ENCODE measurements at places on chromosomes 6 and 20.

GRCh38 chr20:32358883-32359632 is 927 bp downstream of the ASXL1 start:
- DNase-seq, result peak; percentile 67

DNA sequence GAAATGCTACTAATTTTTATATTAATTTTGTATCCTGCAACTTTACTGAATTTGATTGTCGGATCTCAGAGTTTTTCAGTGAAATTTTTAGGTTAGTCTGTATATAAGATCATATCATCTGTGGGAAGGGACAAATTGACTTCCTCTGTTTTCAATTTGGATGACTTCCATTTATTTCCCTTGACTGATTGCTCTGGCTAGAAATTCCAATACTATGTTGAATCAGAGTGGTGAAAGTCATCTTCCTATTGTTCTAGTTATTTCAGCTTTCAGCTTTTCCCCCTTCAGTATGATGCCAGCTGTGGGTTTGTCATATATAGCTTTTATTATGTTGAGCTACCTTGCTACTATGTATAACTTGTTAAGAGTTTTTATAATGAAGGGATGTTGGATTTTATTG is 771.2 kb downstream of the KIF16B start:
- no peak for DNase-seq

DNA sequence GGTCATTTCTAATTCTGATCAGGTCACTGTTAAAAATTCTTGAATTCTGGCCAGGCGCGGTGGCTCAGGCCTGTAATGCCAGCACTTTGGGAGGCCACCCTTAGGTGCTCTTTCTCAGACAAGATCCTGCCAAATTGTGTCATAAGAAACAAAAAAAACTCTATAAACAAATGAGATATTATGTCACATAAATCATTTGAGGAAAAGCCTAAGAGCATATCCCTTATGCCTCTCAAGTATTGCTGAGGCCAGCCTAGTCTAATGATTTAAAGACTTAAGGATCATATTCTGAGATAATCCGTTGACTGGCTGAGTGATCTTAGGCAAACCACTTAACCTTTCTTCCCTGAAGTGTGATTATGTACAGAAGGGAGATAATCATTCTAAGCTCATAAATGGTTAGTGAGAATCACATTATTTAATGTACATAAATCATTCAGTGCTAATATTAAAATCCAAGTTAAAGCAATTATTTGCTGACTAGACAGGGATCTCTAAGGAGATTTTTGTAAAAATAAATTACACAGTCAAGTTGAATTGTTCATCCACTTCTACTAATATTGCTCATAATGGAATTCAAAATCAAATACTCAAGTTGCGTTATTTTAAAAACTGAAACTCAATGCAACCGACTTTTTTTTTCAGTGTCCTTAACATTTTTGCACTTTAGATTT is 365.4 kb downstream of the PHF3 start:
- no peak for DNase-seq

- no peak for DNase-seq
Measured at GRCh38 chr6:116543149-116543548, 2.3 kb downstream of the TRAPPC3L start.

DNA sequence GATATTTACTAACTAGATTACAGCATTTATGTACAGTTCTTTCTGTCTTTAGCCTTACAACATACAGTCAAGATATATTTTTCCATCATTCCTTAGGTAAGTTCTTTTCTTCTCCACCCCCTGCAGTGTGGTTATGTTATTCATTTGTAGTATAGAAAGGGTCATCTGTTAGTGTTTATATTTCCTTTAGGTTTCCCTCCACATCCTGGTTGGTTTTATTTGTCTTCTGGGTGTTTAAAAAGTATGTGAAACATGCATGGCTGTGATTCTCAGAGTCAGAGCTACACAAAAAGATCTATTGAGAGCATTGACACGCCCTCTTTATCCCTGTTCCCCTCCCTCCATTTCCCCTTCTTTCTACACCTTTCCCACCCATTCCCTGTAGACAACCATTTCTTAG is 20.1 kb downstream of the DHX35 start:
- no peak for DNase-seq

DNA sequence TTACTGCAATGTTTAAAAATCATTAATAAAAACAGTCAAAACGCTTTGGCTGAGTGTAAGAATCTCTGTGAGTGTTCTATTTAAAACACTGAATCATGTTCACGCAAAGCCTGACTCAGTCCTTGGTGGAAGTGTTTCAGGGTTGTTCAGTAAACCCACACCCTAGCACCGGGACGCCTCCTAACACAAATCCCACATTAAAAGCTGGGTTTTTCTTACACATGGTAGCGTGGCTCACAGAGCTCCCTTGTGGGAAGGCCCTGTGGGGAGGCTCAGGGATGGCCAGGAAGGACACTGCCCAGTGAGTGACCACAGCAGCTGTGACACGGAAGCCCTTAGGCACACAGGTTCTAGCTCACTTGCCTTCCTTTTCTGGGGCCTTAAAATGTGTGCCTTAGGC is 80.2 kb downstream of the GMPR start:
- DNase-seq, result no peak

DNA sequence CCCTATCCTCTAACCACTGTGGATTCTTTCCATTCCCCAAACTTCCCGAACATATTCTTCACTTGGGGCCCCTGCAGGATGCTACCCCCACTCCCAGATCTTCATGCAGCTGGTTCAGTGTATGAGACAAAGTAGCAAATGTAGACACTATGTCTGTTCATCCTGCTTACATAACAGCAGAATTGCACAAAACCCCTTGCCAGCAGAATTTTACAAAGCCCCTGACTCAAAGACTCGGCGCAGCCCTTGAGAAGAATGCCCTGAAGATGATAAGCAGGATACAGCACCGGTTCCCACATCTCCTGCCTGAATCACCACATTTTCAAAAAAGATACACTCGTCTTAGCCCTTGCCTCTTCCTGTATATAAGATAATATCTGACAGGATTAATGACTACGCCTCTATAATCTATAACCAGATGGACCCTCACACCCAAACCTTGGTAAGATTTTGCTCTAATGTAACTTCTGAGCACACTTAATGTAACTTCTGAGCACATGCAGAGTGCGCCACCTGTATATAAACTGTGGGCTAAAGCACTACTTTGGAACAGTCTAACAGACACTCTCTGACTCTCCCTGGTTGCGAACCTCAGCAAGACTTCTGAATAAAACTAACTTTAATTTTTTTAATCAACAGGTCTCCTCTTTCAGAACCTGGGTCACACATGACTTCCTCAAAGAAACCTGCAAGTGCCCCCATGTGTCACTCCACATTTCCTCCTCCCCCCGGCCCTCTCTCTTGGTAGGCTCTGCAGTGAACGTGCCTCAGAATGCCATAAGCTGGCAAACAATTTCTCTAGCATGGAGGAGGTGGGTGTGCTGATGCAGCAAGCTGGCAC is 28.7 kb downstream of the RALGAPA2 start:
- no peak for DNase-seq

- no peak for DNase-seq
Measured at GRCh38 chr20:48592107-48592940, 235.5 kb downstream of the PREX1 start.

DNA sequence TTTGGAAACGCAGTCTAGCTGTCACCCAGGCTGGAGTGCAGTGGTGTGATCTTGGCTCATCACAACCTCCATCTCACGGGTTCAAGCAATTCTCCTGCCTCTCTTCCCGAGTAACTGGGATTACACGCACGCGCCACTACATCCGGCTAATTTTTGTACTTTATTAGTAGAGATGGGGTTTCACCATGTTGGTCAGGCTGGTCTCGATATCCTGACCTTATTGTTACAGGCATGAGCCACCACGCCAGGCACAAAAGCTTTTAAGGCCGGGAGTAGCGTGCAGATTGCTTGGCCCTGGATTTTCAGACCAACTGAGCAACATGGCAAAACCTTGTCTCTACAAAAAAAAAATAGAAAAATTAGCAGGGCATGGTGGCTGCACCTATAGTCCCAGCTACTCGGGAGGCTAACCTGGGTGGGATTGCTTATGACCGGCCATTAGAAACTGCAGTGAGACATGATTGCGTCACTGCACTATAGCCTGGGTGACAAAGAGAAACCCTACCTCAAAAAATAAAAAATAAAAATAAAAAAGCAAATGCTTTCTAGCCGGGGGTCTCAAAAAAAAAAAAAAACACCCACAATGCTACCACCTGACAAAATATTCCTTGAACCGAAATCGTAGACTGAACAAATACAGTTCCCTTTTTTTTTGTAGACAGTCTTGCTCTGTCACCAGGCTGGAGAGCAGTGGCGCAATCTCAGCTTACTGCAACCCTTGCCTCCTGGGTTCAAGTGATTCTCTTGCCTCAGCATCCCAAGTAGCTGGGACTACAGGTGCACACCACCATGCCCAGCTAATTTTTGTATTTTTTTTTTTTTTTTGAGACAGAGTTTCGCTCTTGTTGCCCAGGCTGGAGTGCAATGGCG is 15.0 kb downstream of the RBM39 start:
- no peak for DNase-seq

- no peak for DNase-seq
Measured at GRCh38 chr6:122407712-122408111, 8.3 kb downstream of the HSF2 start.

DNA sequence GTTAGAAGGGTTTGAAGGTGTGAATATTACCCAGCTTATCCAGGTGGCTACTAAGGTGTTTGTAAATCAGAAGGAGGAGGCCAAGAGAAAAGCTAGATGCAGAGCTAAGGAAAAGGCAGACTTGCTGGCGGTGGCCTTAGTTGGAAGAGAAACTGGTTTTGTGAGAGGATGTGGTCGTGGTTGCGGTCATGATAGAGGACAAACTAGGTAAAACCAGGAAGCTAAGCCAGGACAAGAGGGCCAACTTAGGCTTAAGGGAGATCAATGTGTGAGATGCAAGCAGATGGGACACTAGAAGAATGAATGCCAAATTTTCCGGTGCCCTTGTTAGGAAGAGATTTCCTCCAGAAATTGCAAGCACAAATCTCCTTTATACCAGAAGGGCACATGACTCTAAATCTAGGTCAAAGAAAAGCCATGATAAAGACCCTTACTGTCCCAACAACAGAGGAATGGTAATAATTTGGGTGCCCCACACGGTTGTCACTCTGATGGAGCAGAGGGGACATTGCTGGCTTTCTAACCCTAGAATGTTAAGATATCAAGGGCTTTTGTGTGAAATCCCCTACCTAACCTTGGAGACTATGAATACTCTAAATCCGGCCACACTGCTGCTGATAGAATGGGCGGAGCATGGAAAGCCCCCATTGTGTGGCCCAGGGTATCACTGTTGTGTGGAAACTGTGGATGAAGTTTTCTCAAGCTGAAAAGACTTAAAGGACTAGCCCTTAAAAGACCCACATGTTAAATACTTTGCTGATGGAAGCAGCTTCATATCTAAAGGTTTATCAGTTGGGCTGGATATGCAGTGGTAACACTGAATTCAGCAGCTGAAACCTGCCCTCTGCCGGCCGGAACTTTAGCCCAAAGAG is 7.8 kb downstream of the IL22RA2 start:
- DNase-seq, result no peak

GRCh38 chr6:17703256-17703694 is 3.5 kb downstream of the NUP153 start:
- DNase-seq, result no peak

DNA sequence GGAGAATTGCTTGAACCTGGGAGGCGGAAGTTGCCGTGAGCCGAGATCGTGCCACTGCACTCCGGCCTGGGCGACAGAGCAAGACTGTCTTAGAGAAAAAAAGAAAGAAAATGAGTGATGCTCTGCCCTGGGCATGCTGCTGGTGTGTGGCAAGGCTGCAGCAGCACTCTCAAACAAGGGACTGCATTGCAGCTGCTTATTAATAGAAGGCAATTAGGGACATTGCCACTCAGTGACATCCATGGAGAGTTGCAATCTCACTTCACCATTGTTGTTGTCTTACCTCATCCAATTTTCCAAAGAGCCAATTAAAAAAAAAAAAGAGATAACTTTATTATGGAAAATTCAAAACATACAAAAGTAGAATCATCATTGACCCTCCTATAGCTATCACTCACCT is 131.1 kb downstream of the LRRC1 start:
- no peak for DNase-seq

DNA sequence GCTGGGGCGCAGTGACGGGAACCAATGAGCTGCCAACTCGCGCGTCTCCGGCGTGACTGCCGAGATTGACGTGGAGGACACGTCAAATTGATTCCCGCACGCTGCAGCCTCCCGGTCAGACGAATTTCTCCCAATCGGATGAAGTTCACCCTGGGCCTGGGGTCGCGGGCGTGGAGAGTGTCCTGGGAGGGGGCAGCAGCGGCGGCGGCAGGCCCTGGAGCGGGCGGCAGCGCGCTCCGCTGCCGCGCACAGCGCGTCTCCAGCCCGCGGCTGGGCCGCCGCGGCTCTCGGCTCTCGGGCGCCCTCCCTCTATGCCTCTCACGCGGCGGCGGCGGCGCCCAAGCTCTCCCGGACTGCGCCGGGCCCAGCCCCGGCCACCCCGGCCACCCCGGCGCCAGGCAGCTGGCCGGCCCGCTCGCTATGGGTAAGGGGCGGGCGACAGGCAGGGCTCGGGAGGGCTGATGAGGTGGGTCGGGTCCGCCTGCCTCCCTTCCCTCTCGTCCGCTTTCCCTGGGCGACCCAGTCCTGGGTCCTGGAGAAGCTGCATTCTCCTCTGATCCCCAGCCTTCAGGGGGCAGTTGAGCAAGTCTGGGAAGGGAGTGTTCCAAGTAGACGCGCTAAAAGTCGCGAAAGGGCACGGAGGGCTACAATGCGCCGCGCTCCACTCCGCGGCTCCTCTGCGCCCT is at the start of gene PAX1:
Gene PAX1, plus strand, starts transcription at position 90 of the 686 bp plus-strand sequence. Its CDS starts 49 bp downstream, at position 139.
- DNase-seq, result no peak

- no peak for DNase-seq
Measured at GRCh38 chr20:5545455-5545854, 204.7 kb upstream of the SHLD1 start.

- DNase-seq, result no peak
Measured at GRCh38 chr6:47278545-47278944, 31.2 kb downstream of the TNFRSF21 start.

- DNase-seq, result no peak
Measured at GRCh38 chr6:135627092-135627715, 129.7 kb upstream of the AHI1 start.

- DNase-seq, result no peak
Measured at GRCh38 chr6:53461041-53461656, 83.8 kb downstream of the GCLC start.

DNA sequence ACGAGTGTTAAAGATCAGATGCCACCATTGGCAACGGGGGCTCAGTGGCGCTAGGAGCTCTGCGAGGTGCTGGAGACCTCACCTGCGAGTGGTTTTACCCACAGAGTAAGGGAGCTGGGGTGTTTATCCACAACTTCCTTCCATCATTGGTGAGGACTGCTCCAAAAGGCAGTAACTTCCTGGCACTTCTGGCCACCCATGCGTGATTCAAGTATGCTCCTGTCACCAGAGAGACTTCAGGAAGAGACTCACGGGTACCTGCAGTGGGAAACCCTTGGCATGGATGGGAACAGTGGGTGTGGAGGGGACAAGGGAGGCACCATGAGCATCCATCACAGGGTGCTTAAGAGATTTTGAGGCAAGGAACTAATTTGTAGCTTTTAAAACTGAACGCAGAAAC is 53.2 kb downstream of the RIN2 start:
- no peak for DNase-seq
